ENCODE measurements at places on chromosomes 16 and 17.

- DNase-seq: no peak
Measured at GRCh38 chr17:16971458-16972338, at the start of gene TNFRSF13B. TSS of gene TNFRSF13B (minus strand) at chr17:16972118. CDS start at chr17:16972075, 43 bp downstream.

DNA sequence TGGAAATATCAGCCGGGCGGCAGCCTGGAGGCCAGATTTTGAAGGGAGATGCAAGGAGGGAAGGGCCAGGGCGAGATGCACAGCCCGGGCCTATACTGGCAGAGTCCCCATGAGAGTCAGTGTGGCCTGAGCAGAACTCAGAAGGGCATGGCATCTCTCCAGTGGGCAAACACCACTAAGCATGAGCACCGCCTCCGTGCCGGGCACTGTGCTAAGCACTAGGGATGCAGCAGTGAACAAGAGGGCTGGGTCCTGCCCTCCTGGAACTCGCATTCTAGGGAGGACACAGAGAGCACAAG lies 33.5 kb downstream of the TK2 start:
- DNase-seq: no peak

DNA sequence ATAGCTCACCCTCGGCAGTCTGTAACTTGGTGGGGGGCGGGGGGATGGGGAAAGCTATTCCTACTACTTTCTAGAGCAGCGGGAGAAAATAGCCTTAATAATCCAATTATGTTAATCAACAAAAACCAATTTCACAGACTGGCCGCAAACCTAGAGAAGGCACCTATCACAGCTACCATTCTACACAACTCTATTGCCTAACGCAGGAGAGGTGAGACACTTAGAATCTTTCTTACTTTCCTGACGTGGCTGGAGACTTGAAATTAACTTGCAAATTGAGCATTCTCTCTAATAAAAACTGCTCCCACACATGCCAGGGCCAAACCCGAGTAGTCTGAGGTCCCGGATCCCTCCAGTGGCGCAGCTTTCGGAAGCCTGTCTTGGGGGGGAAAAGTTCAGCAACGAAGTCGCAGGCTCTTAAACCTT lies 794 bp downstream of the SMG6 start:
- no peak for DNase-seq

GRCh38 chr16:66699898-66700297 lies 3.4 kb upstream of the CMTM4 start:
- no peak for DNase-seq

- DNase-seq: peak; percentile 37
Measured at GRCh38 chr17:66829386-66829864, 5.5 kb upstream of the CACNG5 start.

DNA sequence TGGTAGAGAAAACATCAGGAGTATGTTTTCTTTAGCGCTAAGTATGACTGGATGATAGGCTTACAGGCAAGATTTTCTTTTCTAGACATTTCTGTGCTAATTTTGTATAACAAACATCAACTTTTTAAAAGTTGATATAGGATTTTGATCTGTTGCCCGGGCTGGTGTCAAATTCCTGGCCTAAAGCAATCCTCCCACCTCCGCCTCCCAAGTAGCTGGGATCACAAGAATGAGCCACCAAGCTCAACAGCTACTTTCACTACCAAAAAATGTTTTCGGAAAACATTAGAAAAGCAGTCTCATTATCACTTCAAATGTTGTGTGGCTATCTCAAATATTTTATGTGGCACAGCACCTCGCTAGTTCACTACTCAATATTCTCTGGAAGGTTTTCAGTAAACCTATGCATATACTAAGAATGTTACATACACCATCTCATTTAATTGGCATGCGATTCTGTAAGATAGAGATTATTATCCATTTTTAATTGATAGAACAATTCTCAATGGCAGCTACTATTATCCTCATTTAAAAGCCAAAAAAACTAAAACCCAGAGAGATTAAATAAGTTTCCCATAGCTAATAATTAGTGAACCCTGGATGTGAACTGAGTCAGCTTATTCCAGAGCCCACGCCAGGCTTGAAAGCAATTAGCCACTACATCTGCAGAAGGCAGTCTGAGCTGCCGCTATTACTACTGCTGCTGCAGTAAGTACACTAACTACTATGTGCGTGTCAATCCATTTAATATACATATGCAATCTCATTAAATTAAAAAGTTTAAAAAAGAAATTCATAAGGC lies 41.7 kb downstream of the CREBBP start:
- no peak for DNase-seq

DNA sequence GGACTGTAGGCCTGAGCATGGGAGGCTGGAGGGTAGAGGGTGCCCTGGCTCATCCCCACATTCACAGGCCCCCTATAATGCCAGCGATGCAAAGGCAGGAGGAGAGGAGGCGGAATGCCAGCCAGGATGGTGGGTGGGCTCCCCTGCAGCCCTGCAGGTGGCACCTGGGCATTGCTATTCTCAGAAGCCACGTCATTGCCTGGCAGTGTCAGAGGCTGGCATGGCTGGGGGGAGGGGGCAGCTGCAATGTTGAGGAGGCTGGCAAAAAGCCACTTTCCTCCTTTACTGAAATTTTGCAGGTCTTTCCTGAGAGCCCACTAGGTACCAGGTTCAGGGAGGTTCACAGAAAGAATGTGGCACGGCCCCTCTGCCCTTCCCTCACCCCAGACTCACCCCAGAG lies 36.2 kb downstream of the RAB11FIP4 start:
- no peak for DNase-seq

GRCh38 chr17:76670020-76670717 lies 26.6 kb upstream of the ST6GALNAC1 start:
- DNase-seq: no peak

DNA sequence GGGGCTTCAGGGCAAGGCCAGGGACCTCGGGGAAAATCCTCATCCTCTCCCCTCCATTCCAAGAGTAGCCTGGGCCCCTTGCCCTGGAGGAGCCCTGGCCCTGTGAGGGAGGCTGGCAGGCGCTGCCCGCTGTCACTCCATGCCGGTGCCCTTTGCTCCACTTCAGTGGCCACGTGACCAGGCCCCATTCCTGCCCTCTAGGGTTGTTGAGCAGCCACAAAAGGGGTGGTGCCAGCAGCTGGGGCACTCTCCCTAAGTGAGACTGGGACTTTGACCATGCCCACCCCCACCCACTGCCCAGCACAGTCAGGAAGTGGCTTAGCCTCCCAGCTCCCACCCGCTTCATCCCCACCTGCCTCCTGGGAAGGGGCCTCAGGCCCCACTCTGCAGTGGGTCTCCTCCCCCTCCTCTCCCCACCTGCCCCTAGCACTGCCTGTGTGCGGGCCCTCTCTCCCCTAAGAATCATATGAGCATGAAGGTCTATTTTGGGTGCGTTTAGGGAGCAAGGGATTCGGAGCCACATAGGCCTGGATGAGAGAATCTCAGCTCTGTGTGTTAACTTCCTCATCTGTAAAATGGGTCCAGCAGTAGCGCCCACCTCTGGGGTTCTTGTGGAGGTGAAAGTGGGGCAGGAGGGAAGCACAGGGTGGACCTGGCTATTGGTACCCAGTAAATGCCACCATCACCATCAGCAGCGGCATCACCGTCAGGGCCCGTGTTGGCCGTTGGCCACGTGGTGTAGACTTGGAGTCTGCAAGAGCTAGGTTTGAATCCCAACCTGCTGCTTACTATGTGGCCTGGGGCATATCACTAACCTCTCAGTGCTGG lies 7.2 kb downstream of the PDK2 start:
- no peak for DNase-seq

DNA sequence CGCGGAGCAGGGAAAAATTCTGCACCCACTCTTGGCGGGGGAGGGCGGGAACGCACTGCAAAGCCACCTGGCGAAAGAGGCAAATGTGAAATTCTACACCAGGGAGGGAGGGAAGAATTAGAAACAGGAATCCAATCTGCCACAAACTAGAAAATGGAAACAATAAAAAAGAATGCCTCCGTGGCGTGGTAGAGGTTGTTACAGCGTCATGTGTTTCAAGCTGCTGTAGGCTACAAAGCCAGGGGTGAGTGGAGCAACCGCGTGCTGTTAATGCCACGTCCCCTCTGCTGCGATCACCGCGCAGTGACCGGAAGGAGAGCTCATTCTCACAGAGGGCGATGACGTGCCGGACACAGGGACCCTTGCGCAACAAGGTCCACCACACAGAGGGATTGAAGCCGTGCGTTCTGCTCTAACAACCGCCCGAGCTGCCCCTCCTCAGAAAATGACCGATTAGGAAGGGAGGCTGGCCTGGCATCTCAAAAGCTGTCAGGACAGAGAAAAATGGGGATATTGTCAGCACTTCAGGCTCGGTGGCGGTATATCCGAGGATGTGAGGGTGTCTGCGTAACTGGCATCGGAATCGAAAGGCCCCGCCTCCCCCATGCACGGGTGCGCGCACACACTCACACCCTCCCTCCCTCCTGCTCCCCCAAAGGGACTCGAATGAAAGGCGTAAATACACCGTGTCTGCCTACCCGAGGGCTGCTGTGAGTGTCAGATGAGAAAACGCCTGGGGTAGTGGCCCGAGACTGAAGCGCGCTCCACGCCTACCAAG lies 70.8 kb upstream of the TNRC6C start:
- no peak for DNase-seq

DNA sequence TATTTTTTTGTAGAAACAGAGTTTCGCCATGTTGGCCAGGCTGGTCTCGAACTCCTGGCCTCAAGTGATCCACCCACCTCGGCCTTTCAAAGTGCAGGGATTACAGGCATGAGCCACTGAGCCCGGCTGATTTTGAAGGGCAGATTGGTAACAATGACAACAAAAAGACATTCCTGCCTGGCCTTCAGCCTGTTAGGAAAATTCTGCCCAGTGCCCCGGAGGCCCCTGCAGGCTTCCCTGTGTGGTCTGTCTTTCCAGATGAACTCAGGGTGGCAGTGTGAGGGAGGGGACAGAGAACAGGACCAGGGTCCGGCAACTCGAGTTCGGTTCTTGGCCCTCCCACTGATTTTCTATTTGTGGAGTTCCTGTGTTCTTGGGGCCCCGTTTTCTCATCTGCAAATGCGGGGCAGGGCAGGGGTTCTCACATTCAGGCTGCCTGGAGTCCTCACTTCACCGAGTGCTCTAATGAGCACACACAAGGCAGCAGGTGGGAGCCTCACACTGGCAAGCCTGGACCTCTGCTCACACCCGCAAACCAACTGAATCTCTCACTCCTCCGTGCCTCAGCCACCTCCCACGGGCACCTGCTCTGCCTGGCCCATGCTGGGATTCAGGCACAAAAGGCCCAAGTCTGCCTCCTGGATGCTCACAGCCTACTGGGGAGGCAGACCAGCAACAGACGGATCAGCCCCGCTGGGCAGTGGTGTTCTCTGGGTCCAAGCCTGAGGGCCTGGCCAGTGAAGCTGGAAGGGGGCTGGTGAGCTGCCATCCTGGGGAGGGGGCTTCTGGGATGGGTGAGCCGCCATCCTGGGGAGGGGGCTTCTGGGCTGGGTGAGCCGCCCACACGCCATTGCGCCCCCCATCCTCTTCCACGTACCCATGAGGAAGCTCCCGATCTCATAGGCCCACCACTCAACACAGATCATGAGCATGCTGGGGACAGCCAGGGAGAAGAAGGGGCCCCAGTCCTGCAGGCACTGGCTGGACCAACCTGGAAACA lies 10.3 kb downstream of the SLC47A2 start:
- no peak for DNase-seq

DNA sequence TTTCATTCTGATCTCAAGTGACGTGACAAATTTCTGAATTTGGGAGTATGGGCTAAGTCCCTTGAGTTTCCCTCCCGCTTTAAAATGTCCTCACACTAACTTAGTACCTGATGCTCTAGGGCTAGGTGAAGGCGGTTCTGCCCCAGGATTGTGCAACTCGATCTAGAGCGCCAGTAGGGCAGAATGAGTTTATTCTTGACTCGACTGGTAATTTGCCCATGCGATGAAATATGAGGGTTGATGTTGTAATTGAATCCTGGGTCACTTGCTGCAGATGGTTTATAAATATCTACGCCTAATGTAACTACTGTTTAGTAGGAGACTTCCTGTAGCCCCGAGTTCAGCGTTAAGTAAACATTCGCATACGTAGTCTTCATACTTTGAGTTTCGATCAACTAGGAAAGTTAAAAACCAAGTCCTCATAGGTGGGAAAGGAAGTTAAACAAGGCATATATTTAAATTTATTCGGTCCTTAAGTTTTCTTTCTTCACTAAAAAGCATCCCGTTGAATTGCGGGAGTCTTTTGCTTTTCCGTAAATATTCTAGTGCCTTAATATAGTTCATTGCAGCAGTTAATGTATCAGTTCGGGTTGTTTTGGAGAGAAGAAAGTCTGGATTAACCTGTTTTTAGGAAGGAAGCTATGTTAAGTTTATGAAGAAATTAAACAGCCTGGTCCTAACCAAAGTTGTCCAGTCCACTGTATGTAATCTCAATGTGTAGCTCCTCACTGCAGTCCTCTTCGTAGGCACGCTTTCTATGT lies 1.6 kb downstream of the CTCF start:
- peak; percentile 36 for DNase-seq

GRCh38 chr17:40556884-40557414 lies 8.3 kb downstream of the CCR7 start:
- peak; percentile 80 for DNase-seq

- no peak for DNase-seq
Measured at GRCh38 chr16:73217654-73218053, 169.7 kb upstream of the ZFHX3 start.

DNA sequence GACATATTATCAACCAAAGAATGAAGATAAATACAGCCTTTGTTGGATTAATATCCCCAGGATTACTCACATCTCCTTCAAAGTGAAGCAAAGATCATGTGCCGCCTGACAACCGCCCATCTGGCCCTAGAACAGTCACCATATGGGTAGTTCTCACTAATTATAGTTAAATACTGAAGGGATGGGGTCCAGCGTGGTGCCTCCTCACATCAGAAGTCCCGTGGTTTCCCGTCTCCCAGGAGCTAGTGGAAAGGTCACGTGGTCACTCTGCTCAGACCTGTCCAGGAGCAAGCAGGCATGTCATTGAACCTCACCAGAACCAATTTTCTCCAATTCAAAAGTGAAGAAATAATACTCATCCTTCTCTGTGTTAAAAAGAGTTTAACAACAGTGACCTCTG lies 434.5 kb downstream of the SHISA9 start:
- DNase-seq: no peak

GRCh38 chr17:81082177-81083073 lies 47.5 kb downstream of the BAIAP2 start:
- DNase-seq: no peak

GRCh38 chr16:4624827-4625559 lies 367 bp downstream of the MGRN1 start:
- DNase-seq: peak; percentile 40

GRCh38 chr16:88614818-88615580 lies 23.4 kb upstream of the IL17C start:
- DNase-seq: no peak
